ENCODE measurements at places on chromosomes 7 and 10.

GRCh38 chr10:132383101-132383500, 13.9 kb upstream of the PWWP2B start:
- DNase-seq = no peak

GRCh38 chr7:46133751-46134150, 212.7 kb upstream of the IGFBP3 start:
- DNase-seq = no peak

- no peak for DNase-seq
These were observed 20.4 kb downstream of the SSMEM1 start for GRCh38 chr7:130227883-130228575.

DNA sequence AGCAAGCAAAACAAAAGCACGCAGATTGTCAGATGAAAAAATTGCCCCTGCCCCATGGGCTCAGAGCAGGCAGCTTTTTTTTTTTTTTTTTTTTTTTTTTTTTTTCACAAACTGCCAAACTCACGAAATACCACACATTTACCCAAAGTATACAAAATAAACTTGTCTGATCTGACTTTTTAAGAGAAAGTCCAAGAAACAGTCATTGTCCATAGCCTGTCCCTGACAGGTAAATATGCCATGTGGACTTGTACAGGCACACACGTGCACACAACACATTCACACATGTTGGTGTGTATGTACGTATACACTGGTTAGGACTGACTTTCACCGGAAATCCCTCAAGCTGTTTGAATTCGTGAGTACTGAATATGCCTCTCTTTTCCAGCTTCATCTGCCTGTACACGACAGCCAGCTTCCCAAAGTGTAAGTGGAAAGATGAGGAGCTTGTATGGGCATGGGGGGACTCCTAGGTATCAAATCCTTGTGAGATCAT, 929 bp upstream of the HGF start:
- no peak for DNase-seq

- no peak for DNase-seq
These were observed 229.8 kb upstream of the HDAC9 start for GRCh38 chr7:18265611-18266281.

GRCh38 chr7:118286131-118286530, 61.6 kb downstream of the ANKRD7 start:
- DNase-seq = no peak

DNA sequence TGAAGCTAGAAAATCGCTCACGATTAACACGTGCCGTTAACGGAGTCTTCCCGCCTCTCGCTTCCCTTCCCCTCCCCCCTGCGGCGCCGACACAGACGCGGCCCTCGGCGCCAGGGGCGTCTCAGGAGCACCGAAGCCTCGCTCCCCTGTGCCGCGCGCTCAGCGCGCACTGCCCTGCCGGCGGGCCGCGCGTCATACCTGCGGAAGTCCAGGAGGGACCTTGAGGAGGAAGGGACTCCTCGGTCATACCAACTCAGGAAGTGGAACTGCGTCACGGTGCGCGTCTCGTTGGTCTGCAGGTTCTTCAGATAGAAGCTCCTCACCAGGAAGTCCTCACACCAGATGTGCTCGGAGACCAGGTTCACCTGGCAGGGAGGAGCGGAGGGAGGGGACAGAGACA, 239.6 kb downstream of the DNAJB6 start:
- peak; percentile 24 for DNase-seq

DNA sequence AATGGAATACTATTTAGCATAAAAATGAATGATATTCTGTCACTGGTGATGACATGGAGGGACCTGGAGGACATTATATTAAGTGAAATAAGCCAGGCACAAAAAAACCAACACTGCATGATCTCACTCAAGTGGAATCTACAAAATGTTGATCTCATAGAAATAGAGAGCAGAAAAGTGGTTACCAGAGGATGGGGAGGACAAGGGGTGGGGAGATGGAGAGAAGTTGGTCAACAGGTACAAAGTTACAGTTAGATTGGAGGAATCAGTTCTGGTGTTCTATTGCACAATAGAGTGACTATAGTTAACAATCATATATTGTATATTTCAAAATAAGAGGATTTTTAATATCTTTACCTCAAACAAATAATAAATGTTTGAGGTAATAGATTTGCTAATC, 24.7 kb upstream of the SLC18A3 start:
- no peak for DNase-seq

GRCh38 chr7:2243458-2243857, 1.4 kb downstream of the NUDT1 start:
- DNase-seq = no peak

Data from stimulated activated CD8-positive, alpha-beta memory T cell treated with anti-CD3 and anti-CD28 coated beads, Interleukin-4, amount 100 ng/mL, for 24 hours (primary cell).